ENCODE measurements at places on chromosomes 7 and 10.
A peak's percentile ranks its signal among the peaks of the same experiment; 100 is the strongest.

DNA sequence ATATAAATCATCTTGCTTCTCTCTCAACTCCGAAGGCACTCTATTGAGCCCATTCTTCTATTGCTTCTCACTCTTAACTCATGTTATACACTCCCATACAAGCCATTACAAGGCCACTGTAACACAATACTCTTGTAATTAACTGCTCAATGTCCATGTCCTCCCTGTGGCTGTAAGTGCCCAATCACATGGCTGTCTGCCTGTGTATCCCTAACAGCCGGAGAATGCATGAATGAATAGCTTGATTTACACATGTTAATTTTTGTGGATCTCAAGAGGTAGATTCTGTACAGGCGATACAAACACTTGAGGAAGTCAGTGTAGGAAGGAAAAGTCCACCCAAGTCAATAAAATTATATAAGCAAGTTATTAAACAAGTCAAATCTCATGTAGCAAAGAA lies 215.6 kb downstream of the DOCK4 start:
- H3K27me3 ChIP-seq = no peaks in the 10 kb centered on the region
- no peak overlapping the region for H3K4me3 ChIP-seq
- DNase-seq = no peak

DNA sequence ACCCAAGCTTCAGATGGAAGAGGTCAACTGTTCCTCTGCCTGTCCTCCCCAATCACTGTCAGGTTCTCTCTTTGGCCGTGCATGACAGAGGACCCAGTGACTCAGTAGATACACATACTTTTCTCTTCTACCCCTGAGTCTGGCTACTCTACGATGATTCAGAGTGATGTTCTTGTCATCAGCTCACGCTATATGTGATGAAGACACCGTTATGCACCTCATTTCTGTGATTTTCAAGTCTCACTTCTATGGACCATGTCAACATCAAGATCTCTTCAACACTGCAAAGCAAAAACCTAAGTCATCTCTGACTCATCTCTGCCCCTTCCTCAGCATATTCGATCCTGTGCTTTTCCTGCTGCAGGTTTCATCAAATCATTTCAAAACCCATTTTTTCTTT lies 76.6 kb upstream of the DGKI start:
- no peak overlapping the region for H3K4me3 ChIP-seq
- peak overlapping the region; percentile 28 for H3K27ac ChIP-seq
- H3K4me1 ChIP-seq = peaks cover 15% of the 10 kb centered on the region

DNA sequence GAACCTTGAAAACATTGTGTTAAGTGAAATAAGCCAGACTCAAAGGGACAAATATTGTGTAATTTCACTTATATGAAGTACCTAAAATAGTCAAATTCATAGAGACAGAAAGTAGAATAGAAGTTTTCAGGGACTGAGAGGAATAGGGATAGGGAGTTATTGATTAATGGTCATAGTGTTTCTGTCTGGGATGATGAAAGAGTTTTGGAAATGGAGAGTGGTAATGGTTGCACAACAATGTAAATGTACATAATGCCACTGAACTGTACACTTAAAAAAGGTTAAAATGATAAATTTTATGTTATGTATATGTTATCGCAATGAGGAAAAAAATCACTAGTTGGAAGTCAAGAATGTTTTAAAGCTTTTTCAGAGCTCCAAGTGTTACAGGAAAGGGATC lies 33.5 kb upstream of the IMMP2L start:
- H3K27me3 ChIP-seq = no peaks in the 10 kb centered on the region
- DNase-seq = no peak
- H3K4me3 ChIP-seq = no peak overlapping the region
- no peaks in the 10 kb centered on the region for H3K36me3 ChIP-seq
- H3K27ac ChIP-seq = no peak overlapping the region

- no peak within 1 kb of the TSS for H3K27ac ChIP-seq
- H3K4me3 ChIP-seq = no peak within 1 kb of the TSS
- DNase-seq = no peak
- peaks cover 81% of the 10 kb centered on the region for H3K27me3 ChIP-seq
- no peaks in the 10 kb centered on the region for H3K36me3 ChIP-seq
These were observed at the start of gene VWA2 for GRCh38 chr10:114239117-114239993. Gene VWA2 (plus strand): TSS chr10:114239254. CDS start chr10:114248714, 9,460 bp downstream.

DNA sequence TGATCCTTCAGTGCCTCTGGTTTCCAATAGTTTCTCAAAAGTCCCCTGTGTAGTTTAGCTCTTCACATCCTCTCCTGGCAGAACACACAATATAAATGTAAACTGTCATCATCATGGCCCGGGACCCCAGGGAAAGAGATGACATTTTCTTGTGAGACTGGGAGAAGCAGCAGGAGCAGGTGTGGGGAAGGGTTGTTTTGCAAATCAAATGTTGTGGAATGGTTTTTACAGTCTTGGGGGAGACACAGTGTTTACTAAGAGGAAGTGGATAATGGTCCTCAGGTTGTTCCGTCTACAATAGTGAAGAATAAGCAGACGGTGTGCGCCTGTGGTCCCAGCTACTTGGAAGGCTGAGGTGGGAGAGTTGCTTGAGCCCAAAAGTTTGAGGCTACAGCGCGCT lies 159.1 kb downstream of the SEC23IP start:
- no peak for DNase-seq
- no peak overlapping the region for H3K27ac ChIP-seq
- H3K27me3 ChIP-seq = 0 out of 2 replicates have a peak, but pooled peaks cover 3% of the 10 kb centered on the region
- no peaks in the 10 kb centered on the region for H3K36me3 ChIP-seq
- H3K4me1 ChIP-seq = no peaks in the 10 kb centered on the region
- H3K4me3 ChIP-seq = no peak overlapping the region

DNA sequence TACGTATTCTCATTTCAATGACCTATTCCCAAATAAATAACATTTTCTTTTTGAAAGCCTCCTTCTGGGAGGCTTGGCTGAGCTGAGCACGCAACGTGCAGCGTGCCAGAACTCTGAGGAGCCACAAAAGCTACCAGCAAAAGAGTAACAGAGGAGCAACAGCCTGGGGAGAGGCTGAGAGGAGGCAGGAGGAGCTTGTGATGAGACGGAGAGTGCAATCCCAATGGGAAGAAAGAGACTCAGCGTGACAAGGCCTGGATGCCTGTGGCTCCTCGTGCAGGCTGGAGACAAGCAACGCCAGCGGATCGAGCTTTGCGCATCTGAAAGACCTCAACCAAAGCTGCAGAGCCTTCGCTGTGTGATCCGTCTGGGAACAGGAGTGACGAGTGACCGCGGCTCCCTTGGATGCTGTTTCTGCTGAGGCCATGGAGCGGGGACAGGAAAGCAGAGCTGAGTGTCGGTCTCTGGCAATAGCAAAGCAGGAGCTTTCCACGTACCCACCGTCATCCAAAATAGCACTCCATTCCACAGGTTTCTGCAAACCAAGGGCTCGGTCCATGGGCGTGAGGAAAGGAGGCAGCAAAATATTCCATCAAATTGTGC lies 171.7 kb upstream of the PFKP start:
- no peak overlapping the region for H3K4me3 ChIP-seq
- no peak for DNase-seq
- H3K27ac ChIP-seq = no peak overlapping the region
- peaks cover 45% of the 10 kb centered on the region for H3K27me3 ChIP-seq
- H3K4me1 ChIP-seq = no peaks in the 10 kb centered on the region
- no peaks in the 10 kb centered on the region for H3K36me3 ChIP-seq

GRCh38 chr10:62308101-62308500 lies 39.5 kb upstream of the RTKN2 start:
- H3K4me3 ChIP-seq = no peak overlapping the region
- no peak for DNase-seq
- H3K36me3 ChIP-seq = no peaks in the 10 kb centered on the region
- H3K4me1 ChIP-seq = no peaks in the 10 kb centered on the region
- no peak overlapping the region for H3K27ac ChIP-seq

DNA sequence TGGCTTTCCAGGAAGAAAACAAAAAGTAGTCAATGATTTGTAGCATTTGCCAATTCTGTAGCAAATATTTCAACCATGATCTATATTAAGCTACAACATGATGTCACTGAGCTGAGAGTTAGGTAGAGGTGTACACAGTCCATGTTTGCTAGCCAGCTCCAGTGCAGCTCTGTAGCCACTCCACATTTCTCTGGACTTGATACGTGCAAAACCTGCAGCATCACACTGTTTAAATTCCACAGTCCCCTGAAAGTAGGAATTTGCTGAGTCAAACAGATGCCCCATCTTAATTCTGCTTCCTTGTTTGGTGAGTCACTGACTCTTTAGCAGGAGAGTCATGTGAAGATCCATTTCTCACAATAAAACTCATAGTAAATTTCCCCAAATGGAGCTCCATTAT lies 89.8 kb upstream of the LRRTM3 start:
- no peak overlapping the region for H3K4me3 ChIP-seq
- H3K27ac ChIP-seq = no peak overlapping the region
- no peaks in the 10 kb centered on the region for H3K27me3 ChIP-seq
- no peaks in the 10 kb centered on the region for H3K36me3 ChIP-seq

DNA sequence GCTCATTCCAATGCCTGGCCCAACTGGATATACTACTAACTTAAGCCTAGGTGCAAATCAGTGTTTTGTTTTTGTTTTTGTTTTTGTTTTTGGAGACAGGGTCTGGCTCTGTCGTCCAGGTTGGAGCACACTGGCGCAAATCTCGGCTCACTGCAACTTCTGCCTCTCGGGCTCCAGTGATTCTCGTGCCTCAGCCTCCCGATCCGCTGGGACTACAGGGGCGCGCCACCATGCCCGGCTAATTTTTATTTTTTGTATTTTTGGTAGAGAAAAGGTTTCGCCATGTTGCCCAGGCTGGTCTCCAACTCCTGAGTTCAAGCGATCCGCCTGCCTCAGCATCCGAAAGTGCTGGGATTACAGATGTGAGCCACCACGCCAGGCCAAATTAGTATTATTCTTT lies 1.6 kb downstream of the PPP3CB start:
- no peaks in the 10 kb centered on the region for H3K27me3 ChIP-seq
- peaks cover 16% of the 10 kb centered on the region for H3K4me1 ChIP-seq
- no peak overlapping the region for H3K4me3 ChIP-seq
- H3K36me3 ChIP-seq = peaks cover 15% of the 10 kb centered on the region

DNA sequence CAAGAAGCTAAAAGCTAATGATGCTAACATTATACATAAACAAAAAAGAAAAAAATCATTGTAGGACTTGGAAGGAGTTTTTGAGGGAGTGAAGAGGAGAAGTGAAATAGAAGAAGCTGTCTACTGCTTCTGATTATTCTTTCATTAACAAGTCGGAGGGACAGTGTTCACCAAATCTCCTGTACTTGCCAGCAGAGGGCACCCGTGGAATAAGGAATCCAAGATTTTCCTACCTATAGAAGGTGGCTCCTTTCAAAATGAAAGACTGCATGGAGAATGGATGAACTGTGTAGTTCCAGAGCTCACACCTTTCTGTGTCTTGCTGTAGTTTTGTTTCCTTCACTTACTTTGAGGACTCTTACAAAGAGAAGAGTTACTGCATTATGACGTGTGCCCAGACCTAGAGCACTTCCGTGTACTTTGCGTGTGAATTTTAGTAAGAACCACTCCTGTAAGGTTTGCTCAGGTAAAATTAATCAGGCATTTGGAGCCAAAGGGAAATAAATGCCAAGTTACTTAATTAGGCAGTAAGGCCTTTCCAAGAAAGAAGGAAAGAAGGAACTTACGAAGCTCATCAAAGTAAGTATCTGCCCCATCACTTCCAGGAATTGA lies 145.1 kb downstream of the SEMA3D start:
- no peak overlapping the region for H3K4me3 ChIP-seq
- H3K27me3 ChIP-seq = no peaks in the 10 kb centered on the region
- peaks cover 4% of the 10 kb centered on the region for H3K4me1 ChIP-seq
- no peaks in the 10 kb centered on the region for H3K36me3 ChIP-seq

GRCh38 chr7:112723416-112723815 lies 66.8 kb downstream of the TMEM168 start:
- peaks cover 10% of the 10 kb centered on the region for H3K4me1 ChIP-seq
- no peaks in the 10 kb centered on the region for H3K36me3 ChIP-seq
- no peak for DNase-seq
- no peak overlapping the region for H3K27ac ChIP-seq
- H3K27me3 ChIP-seq = no peaks in the 10 kb centered on the region

DNA sequence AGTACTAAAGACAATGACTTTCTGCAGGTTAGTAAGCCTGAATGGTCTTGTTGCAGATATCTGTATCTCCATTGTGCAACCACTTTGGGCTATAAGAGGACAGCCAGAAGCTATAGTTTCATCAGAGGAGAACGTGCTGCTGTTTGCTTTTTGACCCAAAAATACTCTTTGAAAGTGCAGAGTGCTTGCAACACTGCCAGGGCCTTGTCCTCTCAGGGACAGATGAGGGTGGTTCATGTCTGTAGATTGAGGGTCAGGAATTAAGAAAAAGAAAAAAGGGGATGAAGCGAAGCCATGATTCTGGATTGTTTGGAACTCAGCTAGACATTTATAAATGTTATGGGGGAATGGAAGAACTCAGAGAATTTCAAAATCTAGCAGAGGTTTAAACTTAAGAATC lies 212.5 kb downstream of the SEC23IP start:
- H3K4me1 ChIP-seq = no peaks in the 10 kb centered on the region
- H3K27me3 ChIP-seq = peaks cover 8% of the 10 kb centered on the region
- no peak for DNase-seq
- no peaks in the 10 kb centered on the region for H3K36me3 ChIP-seq

DNA sequence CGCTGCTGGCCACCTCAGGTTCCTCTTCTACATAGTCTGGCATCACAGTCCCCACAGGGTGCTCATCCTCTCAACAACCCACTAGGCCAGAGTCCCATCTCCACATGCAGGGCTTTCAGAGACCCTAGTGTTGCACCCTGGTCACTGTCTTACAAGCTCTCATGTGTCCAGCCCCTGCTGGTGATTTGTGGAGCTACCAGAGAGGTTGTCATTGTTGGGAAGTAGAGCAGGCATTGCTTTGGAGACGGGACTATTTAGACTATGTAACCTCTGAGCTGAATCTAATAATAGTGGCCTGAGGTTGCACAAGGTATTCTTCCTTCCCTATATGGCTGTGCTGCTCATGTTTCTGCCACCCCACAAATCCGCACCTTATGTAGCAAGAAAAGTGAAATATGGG lies 135.3 kb upstream of the VWC2 start:
- no peaks in the 10 kb centered on the region for H3K36me3 ChIP-seq
- no peaks in the 10 kb centered on the region for H3K27me3 ChIP-seq
- no peak overlapping the region for H3K4me3 ChIP-seq

GRCh38 chr10:133198621-133199487 lies 31.2 kb upstream of the UTF1 start:
- H3K27ac ChIP-seq = no peak overlapping the region
- DNase-seq = no peak
- H3K27me3 ChIP-seq = peaks cover 22% of the 10 kb centered on the region
- no peaks in the 10 kb centered on the region for H3K36me3 ChIP-seq
- H3K4me1 ChIP-seq = no peaks in the 10 kb centered on the region

GRCh38 chr7:11447106-11447505 lies 384.9 kb downstream of the THSD7A start:
- DNase-seq = no peak
- no peak overlapping the region for H3K27ac ChIP-seq
- H3K36me3 ChIP-seq = no peaks in the 10 kb centered on the region
- no peak overlapping the region for H3K4me3 ChIP-seq
- H3K4me1 ChIP-seq = no peaks in the 10 kb centered on the region

- DNase-seq = no peak
- H3K36me3 ChIP-seq = no peaks in the 10 kb centered on the region
- no peaks in the 10 kb centered on the region for H3K27me3 ChIP-seq
These were observed 89.3 kb downstream of the MRPL32 start for GRCh38 chr7:43021431-43021830.

Measured in SJSA1 (cell line).